Kidney epithelial cell (primary cell): ENCODE measurements at places on chromosomes 11 and 22. TPM values are rescaled to one million over a fixed set of nuclear protein-coding genes. Genes with fewer than 3 reads are reported as not detected.

GRCh38 chr11:45374653-45375059 is 88.5 kb upstream of the SYT13 start:
- DNase-seq = no peak

ANKK1 gene
- 0.50 and 0.75 TPM in 2 replicates for total RNA-seq

NECTIN1 gene
- 11.6 and 15.0 TPM in 2 replicates for total RNA-seq

- no peak for DNase-seq
Observed at GRCh38 chr11:93198215-93198845, 539 bp upstream of the SLC36A4 start.

- no peak for DNase-seq
Observed at GRCh38 chr22:43177479-43177878, 9.5 kb downstream of the TTLL12 start.

CNTF gene
- total RNA-seq = 0.96 and 1.1 TPM in 2 replicates

- DNase-seq = no peak
Observed at GRCh38 chr22:46737976-46738646, at the start of gene CERK. CERK (minus strand) TSS chr22:46738252; CDS start chr22:46738148, 104 bp downstream.

PRG3 gene
- not detected in 2 replicates for total RNA-seq

GRCh38 chr11:69698362-69698761 is 5.5 kb downstream of the FGF19 start:
- no peak for DNase-seq

LIF gene
- 108 and 112 TPM in 2 replicates for total RNA-seq

- DNase-seq = no peak
Observed at GRCh38 chr22:35375031-35375430, 5.9 kb upstream of the HMOX1 start.

GRCh38 chr11:36019005-36019596 is 75.2 kb downstream of the LDLRAD3 start:
- DNase-seq = no peak

- peak; percentile 12 for DNase-seq
Observed at GRCh38 chr11:77249427-77249826, 52.1 kb downstream of the GDPD4 start.

DNA sequence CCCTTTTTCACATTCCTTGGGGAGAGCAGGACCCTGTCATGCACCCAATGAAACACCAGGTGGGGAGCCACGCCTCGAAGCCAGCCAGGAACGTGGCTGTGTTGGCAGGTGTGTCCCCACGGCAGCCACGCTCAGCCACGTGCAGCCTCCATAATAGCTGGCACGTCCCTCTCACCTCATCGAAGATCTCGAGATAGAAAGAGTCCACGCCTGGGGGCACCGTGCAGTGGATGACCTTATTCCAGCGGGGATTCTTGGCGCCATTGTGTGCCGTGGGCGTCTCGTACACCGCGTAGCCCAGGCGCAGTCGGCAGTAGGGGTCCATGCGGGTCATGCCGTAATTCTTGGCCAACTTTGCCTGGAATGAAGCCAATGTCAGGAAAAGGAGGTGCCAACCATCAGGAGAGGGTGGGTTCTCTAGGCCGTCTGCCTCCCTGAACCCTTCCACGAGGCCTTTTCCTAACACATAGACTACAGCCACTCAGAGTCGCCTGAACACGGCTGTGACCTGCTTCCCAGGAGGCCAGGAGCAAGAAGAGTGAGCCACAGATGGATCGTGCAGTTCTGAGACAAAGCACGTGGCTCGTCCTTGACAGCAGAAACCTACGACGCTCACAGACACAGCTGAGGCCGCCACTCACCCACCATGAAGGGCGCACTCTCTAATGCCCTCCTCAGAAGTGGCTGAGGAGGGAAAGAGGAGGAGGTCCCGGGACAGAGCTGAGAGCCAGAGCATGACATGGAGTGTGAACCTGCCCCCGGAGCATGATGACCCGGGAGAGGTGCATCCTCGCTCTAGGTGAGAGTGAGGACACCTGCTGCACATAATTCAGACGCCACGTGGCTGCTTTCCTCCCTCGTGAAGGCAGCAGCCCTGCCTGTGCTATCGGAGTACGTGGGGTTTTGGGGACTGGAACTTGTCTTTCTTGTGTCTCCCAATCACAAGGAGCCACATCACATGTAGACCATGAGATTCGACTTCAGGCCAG is 19.1 kb downstream of the TOLLIP start:
- no peak for DNase-seq

DNA sequence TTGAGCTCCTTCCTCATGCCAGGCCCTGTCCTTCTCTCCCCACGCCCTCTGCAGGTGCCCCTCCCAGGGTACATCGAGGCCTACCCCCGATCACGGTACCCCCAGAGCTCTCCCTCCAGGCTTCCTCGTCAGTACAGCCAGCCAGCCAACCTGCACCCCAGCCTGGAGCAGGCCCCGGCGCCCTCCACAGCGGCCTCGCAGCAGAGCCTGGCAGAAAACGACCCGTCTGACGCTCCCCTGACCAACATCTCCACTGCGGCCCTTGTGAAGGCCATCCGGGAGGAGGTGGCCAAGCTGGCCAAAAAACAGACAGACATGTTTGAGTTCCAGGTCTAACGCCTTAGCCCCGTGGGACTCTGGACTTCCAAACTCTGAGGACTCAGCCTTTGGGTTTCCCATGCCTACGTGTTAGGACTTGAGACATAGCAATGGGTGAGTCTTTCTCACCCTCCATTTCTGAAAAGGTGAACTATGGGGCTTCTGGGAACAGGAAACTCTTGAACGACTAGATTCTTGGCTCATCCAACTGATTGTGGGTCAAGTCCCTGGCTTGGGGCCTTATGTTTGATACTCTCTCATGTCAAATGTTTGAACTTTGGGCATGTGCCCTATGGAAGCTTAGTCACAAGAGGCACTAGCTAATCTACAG is 32.7 kb downstream of the C11orf91 start:
- no peak for DNase-seq

- DNase-seq = no peak
Observed at GRCh38 chr11:134583397-134583990, 171.5 kb upstream of the B3GAT1 start.

TMPRSS13 gene
- 1.6 TPM in 1 of 2 replicates, not detected in the other for total RNA-seq

- DNase-seq = no peak
Observed at GRCh38 chr11:33747979-33748378, 11.8 kb upstream of the CD59 start.

- DNase-seq = no peak
Observed at GRCh38 chr22:25824828-25825423, 82.9 kb downstream of the MYO18B start.

SCARF2 gene
- 33.6 and 39.9 TPM in 2 replicates for total RNA-seq

- DNase-seq = no peak
Observed at GRCh38 chr11:119739975-119740374, 11.0 kb upstream of the NECTIN1 start.

SMCO4 gene
- total RNA-seq = 12.7 and 20.8 TPM in 2 replicates

- no peak for DNase-seq
Observed at GRCh38 chr11:92346220-92346619, 121.6 kb downstream of the FAT3 start.

DNA sequence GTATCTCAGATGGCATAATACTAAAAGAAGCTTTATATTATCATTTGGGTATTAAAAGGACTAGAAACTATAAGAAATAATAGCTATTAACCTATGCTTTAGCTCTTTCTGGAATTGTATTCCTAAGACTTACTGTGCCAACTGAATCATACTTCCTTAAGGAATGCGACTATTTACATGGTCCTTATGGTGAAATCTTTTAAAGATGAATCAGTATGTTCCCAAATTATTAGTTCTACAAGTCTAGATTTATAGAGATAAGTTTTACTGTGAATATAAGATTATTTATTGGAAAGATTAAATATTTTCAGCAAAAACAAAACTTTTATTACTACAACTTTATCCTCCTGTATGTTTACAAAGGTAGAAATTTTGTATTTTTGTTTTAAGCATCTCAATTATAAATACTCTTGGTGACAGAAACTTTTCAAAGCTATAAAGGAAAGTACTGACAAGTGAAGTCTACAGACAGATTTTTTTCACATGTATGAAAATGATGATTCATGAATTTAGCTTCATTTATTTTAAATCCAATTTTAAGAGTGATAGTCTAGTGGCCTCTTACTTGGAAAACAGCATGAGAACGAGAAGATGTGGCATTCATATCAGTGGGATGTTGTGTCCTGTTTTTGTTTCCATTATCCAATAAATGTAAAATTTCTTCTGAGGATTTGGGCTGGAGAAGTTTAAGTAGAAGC is 17.8 kb downstream of the KIF18A start:
- no peak for DNase-seq

CNIH2 gene
- 0.04 and 0.21 TPM in 2 replicates for total RNA-seq

- no peak for DNase-seq
Observed at GRCh38 chr11:68950762-68951161, 30.0 kb downstream of the MRGPRD start.

- no peak for DNase-seq
Observed at GRCh38 chr11:132088551-132088950, 718.1 kb downstream of the NTM start.

DNAJB7 gene
- total RNA-seq = not detected in 2 replicates

DNA sequence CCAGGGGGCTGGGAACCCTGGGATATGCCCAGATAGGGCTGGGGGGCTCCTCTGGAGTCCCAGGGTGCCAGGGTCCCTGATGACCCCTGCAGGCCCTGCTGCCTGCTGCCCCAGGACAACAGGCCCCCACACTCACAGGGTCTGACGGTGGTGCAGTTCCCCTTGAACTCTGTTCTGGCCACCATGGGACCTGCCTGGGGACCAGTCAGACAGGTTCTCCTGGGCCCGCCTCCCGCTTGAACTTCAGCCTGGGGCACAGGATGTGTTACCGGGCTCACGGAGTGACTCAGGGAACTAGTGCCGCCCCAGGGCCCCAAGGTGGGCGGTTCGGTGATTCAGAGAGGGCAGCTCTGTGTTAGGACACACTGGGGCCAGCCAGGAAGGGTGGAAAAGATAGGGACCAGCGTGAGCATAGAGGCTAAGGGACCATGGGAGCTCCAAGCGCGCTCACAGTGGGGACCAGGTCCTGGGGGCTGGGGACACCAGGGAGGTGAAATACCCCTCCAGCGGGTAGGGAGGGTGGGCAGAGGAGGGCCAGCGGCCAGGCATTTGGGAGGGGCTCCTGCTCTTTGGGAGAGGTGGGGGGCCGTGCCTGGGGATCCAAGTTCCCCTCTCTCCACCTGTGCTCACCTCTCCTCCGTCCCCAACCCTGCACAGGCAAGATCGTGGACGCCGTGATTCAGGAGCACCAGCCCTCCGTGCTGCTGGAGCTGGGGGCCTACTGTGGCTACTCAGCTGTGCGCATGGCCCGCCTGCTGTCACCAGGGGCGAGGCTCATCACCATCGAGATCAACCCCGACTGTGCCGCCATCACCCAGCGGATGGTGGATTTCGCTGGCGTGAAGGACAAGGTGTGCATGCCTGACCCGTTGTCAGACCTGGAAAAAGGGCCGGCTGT is 21.5 kb upstream of the TXNRD2 start:
- no peak for DNase-seq

DNA sequence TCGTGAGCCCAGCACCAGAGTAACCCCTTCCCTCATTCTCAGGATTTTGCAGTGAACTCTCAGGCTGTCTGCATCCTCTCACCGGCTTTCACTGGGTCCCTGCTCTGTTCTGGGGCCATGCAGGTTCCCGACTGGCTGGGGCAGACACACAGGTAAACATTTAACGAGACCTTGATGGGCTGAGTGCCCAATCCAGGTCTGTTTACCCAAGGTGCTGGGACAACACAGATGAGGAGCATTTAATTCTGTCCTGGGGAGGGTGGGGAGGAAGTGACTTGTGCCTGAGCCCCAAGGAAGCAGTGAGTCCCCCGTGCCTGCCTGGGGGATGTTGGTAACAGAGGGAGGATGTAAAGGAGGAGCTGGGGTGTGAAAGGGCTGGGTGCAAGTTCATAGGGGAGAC is 4.4 kb downstream of the BIK start:
- no peak for DNase-seq

MGAT3 gene
- 1.8 and 4.1 TPM in 2 replicates for total RNA-seq

DNA sequence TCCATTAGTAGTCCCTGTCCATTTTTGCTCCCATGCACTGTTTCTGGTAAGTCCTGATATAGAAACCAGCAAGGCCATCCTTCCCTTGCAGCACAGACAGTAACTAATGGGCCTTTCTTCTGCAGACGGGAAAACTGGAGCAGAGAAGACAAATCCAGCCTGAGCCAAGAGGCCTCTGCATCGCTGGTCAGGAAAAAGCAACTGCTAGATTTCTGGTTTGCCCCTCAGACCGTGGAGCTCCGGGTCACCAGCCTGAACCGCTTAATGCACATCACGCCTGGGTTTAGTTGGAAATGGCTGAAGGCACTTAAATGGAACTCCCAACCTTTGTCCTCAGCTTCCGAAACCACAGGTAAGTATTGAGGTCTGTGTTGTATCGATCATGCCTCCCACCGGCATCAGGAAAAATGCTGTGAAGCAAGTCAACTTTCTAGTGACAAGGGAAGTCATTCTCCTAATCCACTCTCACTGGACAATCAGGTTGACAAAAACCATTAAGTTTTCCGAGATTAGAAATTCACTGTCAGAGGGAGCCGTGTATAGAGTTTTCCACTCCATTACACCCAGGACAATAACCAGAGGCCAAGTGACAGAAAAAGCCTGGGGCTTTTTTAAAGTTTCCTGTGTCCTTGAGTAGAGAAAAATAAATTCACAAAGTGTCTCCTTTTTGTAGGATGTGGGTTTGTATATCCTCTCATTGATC is 14.8 kb upstream of the LMO2 start:
- no peak for DNase-seq

DNA sequence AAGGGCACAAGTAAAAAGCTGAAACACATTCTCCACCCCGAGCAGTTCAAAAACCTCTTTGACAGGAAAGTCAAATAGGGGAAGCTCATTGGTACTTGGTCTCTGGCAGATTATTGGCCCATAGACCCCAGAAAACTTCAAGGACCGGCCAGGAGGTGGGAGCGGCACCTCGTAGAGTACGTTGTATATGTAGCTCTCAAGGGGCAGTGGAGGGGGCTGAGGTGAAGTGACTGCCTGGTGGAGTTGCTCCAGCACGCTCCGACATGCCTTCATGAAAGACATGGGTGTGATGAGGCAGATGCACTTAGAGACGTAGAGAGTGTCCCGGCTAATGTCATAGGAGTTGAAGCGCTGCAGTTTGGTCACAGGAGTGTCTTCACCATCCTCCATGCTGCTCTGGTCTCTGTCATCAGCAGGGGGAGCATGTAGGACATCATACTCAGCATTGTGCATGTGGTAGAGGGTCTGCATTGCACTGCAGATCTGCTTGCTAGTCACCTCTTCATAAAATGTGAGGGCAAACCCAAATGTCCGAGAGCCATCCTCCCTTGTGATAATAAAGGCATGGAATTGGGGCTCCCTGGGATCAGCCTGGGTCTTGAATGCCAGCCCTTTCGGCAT is 61.3 kb downstream of the DENND5A start:
- no peak for DNase-seq

GRCh38 chr11:64742087-64742888 is 1.7 kb downstream of the RASGRP2 start:
- DNase-seq = no peak

DNA sequence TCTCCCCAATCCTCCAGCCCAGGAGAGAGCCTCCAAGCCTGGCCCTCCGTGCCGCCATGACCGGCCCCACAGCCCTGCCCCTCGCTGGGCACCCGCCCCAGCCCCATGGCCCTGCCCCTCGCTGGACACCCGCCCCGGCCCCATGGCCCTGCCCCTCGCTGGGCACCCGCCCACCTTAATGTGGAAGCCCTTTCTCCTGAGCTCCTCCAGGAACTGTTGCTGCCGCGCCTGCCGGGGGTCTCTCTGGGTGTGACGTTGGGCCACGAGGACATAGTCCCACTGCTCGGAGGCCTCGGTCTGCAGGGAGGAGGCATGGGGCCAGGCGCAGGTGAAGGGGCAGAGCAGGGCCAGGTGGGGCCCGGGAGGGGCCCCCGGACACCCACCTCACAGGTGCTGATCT is 8.2 kb downstream of the ANO9 start:
- DNase-seq = no peak
